Amniotic epithelial cell (primary cell): ENCODE measurements at places on chromosomes 2 and 18.

GRCh38 chr2:141959016-141959415, 171.8 kb downstream of the LRP1B start:
- DNase-seq: no peak

GRCh38 chr2:105804266-105804665, 59.6 kb downstream of the NCK2 start:
- no peak for DNase-seq

DNA sequence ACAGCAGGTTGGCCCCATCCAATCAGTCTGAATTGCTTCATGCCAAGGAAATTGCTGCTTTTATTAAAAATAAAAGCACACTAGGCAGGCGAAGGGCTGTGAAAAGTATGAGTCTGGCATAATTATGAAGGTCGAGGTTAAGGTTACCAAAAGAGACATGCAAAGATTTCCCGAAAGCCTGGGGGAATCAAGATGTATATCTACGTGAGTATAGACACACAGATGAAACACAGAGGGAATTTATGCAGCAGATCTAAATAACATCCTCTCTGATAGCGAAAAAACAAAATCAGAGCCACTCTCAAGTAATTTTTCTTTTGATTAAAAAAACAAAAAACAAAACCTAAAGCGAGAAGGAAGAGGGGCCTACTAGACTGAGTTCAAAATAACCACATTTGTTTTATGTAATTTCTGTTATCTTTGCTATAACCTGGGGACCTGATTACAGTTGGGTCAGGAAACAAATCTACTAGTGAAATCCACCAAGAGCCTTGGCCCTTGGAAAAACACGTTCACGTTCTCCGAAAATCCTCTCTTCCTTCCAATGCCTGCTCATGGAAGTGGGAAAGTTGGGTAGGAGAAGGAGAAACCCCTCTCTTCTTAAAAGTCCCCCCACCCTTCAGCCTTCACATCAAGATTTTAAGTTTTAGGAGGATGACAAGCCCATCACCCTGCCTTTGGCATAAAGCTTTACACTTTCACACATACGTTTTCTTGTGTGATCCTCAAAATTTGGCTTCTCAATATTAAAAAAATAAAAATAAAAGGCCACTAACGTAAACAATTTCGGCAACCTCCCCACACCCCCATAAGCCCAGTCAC, 1.4 kb downstream of the AAK1 start:
- no peak for DNase-seq

DNA sequence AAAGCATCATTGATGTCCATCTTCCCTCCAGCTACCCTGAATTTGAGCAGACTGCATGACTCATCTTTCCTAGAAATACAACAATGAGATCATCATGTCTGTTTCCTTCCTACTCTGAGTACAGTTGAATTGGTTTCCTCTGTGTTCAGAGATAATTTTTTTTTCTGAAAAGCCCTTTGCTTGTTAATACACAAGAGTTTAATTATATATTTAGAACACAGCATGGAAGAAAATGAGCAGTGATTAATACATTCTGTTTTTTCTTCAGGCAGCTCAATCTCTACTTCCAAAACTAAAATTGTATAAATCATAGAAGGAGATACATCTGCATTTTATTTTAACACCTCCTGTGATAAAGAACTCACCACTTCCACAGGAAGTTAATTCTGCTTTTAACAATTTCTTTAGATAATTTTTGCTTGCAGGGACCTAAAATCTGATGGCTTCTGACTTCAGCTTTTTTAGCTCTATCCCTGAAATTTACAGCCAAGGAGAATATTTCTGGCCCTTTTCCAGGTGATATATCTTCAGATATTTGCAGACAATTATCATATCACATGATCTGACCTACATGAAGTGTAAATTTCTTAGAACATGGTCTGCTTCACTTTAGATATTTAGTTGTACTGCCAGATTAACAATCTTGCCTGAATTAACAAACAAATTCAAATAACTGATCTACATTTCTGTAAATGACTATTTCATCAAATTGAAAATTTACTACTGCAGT, 249.0 kb downstream of the TRIB2 start:
- peak; percentile 70 for DNase-seq

DNA sequence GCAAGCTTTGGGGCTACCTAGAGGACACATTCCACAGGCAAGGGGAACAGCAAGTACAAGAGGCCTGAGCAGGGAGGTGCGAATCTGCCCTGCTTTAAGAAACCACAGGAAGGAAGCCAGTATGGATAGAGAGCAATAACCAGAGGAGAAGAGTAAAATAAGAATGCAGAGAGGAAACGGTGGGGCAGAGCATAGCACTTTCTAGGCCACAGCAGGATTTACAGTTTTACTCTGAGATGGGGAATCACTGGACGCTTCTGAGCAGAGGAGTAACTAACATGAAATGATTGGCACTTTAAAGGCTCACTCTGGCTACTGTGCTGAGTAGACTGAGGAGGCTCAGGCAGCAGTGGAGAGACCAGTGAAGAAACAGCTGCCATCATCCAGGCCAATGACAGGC, 23.8 kb downstream of the AAK1 start:
- no peak for DNase-seq

DNA sequence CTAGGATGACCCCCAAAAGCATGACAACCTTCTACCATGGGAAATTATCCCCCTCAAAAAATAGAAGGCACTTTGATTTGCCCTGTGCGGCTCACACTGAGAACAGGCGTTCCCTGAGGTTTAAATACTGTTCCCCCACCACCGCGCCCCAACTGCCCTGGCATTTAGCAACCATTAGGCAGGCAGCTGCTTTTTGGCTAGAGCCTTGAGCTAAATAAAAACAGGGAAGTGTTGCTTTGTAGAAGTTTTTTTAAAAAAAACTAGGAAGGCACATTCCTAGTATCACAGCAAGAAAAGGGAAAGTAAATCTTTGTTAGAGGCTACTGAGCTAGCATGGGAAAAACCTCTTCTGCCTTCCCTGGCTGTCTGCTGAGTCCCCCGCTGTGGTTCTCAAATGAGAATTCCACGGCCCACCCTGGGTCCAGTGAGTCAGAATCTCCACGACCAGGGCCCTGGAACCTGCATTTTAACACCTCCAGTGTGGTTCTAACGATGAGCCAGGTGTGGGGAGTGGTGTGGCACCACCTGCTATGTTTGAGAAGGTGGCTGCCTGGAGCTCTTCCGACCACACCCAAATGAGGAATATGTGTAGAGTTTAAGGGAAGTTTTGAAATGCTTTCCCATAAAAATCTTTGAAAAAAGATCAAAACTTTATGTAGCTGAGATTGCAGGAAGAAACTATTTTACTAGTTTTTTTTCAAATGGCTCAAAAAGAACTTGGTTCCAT, 66.4 kb downstream of the VIT start:
- no peak for DNase-seq

- DNase-seq: no peak
Observed at GRCh38 chr18:2612996-2613395, 41.6 kb downstream of the NDC80 start.

GRCh38 chr18:59387687-59388565, 28.9 kb upstream of the LMAN1 start:
- DNase-seq: no peak

GRCh38 chr18:77119101-77119850, 13.3 kb downstream of the MBP start:
- DNase-seq: no peak

DNA sequence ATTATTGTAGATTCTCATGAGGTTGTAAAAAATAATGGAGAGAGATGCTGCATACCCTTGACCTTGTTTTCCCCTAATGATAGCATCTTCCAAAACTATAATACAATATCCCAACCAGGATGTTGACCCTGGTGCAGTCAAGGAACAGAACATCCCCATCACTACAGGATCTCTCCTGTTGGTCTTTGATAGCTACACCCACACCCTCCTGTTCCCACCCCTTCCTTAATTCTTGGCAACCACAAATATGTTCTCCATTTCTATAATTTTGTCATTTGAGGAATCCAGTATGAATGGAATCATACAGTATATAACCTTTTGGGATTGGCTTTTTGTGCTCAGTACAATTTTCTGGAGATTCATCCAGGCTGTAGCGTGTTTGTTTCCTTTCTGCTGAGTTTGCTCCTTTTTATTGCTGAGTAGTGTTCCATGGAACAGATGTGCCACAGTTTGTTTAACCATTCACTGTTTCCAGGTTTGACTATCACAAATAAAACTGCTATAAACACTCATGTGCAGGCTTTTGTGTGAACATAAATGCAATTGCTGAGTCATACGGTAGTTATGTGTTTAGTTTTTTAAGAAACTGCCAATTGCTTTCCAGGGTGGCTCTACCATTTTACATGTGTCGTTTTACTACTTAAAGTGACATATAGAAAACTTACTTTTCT, 22.2 kb downstream of the MCFD2 start:
- DNase-seq: no peak

DNA sequence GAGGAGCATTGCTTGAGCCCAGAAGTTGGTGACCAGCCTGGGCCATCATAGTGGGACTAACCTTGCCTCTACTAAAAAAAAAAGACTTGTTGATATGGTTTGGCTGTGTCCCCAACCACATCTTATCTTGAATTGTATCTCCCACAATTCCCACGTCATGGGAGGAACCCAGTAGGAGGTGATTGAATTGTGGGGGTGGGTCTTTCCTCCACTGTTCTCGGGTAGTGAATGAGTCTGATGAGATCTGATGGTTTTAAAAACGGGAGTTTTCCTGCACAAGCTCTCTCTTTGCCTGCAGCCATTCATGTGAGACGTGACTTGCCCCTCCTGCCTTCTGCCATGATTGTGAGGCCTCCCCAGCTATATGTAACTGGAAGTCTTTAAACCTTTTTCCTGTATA, 47.0 kb downstream of the PROC start:
- no peak for DNase-seq

DNA sequence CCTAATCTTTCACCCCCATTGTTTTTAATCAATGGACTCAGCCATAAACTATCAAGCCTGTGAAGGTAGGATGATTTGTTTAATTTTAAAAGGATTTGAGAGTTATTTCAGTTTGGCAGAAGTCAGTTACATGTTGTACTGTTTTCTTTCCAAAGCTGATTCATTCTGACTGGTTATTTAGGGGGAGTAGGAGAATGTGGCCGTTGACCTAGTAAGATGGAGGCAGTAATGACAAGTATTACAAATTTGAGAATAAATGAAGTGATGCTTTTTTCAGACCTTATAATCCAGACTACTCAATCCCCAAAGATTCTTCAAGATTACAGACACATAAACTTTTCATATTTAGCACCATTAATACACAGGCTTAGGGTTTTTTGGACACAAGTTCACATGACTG, 4.3 kb downstream of the EPHA4 start:
- peak; percentile 26 for DNase-seq

- peak; percentile 73 for DNase-seq
Observed at GRCh38 chr2:196242131-196242620, 70.8 kb upstream of the STK17B start.

- DNase-seq: peak; percentile 3
Observed at GRCh38 chr18:60893355-60894097, 439.7 kb upstream of the CDH20 start.

GRCh38 chr2:168030862-168031624, 216.4 kb downstream of the STK39 start:
- DNase-seq: peak; percentile 67

DNA sequence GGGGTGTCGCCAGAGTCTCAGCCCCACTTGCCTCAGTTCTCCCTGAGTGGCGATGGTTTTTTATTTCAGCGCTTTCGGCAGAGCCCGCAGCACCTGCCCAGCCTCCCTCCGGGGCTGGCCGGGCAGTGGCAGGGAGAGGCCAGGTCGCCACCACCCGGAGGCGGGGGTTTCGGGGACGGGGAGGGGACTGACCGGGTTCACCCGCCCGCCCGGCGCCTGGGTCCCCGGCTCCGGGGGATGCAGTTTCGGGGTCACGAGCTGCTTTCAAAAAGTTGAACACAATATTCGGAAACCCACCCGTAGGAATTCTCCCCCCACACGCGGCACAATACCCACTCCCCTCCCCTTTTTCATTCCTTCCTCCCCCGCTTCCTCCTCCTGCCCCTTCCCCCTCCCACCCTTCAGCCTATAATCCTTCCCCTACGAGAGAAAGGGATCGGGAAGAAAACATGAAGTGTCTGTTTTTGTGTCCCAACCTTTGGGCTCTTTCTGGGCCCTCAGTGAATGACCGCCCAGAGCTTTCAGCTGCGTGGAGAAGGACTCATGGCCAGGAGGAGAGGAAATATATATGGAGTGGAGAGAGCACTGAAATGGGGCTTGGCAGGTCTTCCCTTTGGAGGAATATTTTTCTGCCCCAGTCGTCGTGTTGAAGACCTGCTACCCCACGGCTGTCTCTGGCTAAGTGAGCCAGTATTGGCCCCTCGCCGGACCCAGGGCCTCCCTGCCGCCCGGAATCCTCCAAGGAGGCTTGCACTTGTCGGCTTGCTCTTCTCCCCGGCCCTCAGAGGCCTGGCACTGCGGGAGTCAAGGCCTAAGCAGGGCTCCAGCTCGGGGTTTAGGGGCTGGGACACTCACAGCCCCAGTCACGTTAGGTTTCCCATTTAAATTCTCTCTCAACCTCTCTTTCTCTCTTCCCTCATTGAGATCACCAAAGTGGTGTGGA, 2.1 kb upstream of the SIX3 start:
- DNase-seq: no peak

DNA sequence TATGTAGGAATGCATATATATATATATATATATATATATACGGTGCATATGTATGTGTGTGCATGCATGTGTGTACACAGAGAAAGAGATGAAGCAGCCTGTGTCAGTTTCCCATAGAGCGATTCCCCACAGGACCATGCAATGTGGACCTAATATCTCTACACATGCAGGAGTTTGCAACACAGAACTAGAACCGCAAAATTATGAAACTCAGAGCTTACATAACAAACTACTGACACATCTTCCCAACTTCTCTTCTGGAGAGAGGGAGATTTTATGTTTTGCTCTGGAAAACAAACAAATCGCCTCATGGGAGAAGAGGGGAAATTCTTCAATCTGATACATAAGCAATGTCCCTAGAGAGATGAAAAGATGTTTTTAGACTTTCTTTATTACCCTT, 377.2 kb downstream of the LRATD1 start:
- peak; percentile 3 for DNase-seq
